Lower lobe of right lung (tissue), 2 donors: ENCODE measurements at places on chromosomes 12 and 14.
A peak's percentile ranks its signal among the peaks of the same experiment; 100 is the strongest.

GRCh38 chr12:96486751-96487613, 2.4 kb upstream of the CFAP54 start:
- no peaks in the 10 kb centered on the region for H3K36me3 ChIP-seq
- no peak overlapping the region for H3K27ac ChIP-seq
- no peak for DNase-seq
- H3K4me1 ChIP-seq, result peaks cover 17% of the 10 kb centered on the region
- H3K27me3 ChIP-seq, result no peaks in the 10 kb centered on the region

DNA sequence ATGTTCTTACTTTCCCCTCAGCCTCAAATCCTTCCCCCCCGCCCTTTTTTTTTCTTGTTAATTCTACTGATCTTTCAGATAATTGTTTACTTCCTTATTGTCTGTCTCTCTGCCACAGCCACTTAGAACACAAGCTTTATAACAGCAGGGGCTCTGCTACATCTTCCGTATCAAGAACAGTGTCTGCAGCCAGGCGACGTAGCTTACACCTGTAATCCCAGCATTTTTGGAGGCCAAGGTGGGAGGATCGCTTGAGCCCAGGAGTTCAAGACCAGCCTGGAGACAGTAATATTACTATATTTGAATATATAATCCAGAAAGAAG, 5.4 kb downstream of the SOS2 start:
- no peaks in the 10 kb centered on the region for H3K27me3 ChIP-seq
- no peaks in the 10 kb centered on the region for H3K36me3 ChIP-seq
- DNase-seq, result no peak
- H3K27ac ChIP-seq, result no peak overlapping the region
- H3K4me3 ChIP-seq, result no peak overlapping the region

DNA sequence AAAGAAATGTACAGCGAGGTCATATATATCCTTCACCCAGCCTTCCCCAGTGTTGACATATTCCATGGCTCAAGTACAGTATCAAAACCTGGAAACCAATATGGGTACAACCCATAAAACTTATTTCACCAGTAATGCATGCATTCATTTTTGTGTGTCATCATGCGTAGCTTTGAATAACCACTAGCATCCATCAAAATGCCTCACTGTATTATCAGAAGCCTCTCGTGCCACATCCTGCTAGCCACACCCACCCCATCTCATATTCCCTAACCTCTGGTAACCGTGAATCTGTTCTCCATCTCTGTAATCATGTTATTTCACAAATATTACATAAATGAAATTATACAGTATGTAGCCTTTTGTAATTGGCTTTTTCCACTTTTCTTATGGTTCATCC, 314.3 kb downstream of the RAD51B start:
- no peaks in the 10 kb centered on the region for H3K36me3 ChIP-seq
- H3K27ac ChIP-seq, result no peak overlapping the region
- no peak for DNase-seq
- peaks cover 6% of the 10 kb centered on the region for H3K4me1 ChIP-seq
- H3K4me3 ChIP-seq, result no peak overlapping the region
- H3K27me3 ChIP-seq, result no peaks in the 10 kb centered on the region

DNA sequence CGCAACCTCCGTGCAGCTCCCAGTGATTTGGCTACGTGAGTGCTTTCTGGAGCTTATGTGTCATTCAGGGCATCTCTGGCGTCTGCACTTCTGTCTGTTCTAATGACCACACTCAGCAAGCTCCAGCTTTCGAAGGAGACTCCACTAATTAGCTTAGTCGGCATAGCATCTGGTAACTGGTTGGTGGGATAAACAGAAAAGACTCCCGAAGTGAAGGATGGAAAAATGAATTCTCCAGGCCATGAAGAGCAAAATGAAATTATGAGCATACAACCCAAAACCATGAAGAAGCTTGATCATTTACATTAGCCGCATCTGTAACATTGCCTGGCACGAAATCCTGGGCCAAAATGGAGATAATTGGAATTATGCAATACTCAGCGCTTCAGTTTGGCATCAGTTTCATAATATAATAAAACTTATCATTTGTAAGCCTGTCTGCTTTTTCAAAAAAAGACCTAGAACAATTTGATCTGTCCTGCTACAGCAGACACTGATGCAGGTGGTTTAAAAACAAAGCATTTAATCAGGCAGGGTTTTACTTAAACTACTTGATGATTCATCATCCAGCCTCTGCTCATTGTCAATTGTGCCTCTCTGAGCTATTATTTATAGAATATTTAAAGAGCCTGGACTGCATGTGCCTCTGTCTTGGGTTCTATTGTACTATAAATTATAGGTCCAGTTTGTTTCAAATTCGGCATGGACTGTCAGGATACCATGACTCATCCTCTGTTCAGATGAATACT, 87.4 kb downstream of the SYT1 start:
- no peak overlapping the region for H3K27ac ChIP-seq
- H3K4me1 ChIP-seq, result no peaks in the 10 kb centered on the region
- H3K27me3 ChIP-seq, result no peaks in the 10 kb centered on the region

- peaks cover 9% of the 10 kb centered on the region for H3K4me1 ChIP-seq
- DNase-seq, result no peak
- H3K4me3 ChIP-seq, result peak overlapping the region; percentile 66
- H3K27me3 ChIP-seq, result peaks cover 67% of the 10 kb centered on the region
- peak overlapping the region; percentile 90 for H3K27ac ChIP-seq
These were observed 928 bp downstream of the TBX3 start for GRCh38 chr12:114682785-114683708.

DNA sequence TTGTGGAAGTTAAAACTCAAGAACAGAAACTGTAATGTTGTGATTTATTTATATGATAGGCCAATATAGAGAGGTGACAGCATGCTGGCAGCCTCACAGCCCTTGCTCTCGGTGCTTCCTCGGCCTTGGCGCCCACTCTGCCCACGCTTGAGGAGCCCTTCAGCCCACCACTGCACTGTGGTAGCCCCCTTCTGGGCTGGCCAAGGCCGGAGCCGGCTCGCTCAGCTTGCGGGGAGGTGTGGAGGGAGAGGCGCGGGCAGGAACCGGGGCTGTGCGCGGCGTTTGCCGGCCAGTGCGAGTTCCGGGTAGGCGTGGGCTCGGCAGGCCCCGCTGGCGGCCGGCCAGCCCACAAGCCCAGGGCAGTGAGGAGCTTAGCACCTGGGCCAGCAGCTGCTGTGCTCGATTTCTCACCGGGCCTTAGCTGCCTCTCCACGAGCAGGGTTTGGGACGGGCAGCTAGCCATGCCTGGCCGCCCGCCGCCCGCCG, 65.8 kb upstream of the SLC8A3 start:
- H3K27me3 ChIP-seq, result peaks cover 33% of the 10 kb centered on the region
- H3K36me3 ChIP-seq, result no peaks in the 10 kb centered on the region
- peak; percentile 65 for DNase-seq
- H3K4me3 ChIP-seq, result peak overlapping the region; percentile 50

DNA sequence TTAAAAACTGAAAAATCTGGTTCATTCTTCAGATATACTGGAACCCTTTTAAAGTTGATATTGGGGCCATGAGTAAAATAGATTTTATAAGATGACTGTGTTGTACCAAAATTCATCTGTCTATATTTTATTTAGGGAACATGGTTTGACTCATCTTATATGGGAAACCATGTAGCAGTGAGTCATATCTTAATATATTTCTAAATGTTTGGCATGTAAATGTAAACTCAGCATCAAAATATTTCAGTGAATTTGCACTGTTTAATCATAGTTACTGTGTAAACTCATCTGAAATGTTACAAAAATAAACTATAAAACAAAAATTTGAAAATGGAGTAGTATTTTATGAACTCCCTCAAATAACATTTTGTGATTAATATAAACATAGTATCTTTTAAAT, 14.2 kb downstream of the PTGER2 start:
- peaks cover 14% of the 10 kb centered on the region for H3K4me1 ChIP-seq
- no peak overlapping the region for H3K27ac ChIP-seq
- H3K27me3 ChIP-seq, result no peaks in the 10 kb centered on the region
- no peak overlapping the region for H3K4me3 ChIP-seq

- H3K27ac ChIP-seq, result no peak overlapping the region
- no peaks in the 10 kb centered on the region for H3K4me1 ChIP-seq
- H3K4me3 ChIP-seq, result no peak overlapping the region
- H3K27me3 ChIP-seq, result no peaks in the 10 kb centered on the region
- no peaks in the 10 kb centered on the region for H3K36me3 ChIP-seq
These were observed 164.2 kb upstream of the SOX5 start for GRCh38 chr12:24113701-24114100.

- H3K4me1 ChIP-seq, result peaks cover 11% of the 10 kb centered on the region
- no peak overlapping the region for H3K27ac ChIP-seq
- no peaks in the 10 kb centered on the region for H3K27me3 ChIP-seq
- no peaks in the 10 kb centered on the region for H3K36me3 ChIP-seq
- no peak overlapping the region for H3K4me3 ChIP-seq
- no peak for DNase-seq
These were observed 104.6 kb downstream of the SAMD4A start for GRCh38 chr14:54671537-54671936.

- H3K36me3 ChIP-seq, result no peaks in the 10 kb centered on the region
- no peak overlapping the region for H3K4me3 ChIP-seq
- H3K27ac ChIP-seq, result peak overlapping the region; percentile 4
- peaks cover 17% of the 10 kb centered on the region for H3K4me1 ChIP-seq
These were observed 96.2 kb downstream of the FIGNL2 start for GRCh38 chr12:51752234-51752889.

DNA sequence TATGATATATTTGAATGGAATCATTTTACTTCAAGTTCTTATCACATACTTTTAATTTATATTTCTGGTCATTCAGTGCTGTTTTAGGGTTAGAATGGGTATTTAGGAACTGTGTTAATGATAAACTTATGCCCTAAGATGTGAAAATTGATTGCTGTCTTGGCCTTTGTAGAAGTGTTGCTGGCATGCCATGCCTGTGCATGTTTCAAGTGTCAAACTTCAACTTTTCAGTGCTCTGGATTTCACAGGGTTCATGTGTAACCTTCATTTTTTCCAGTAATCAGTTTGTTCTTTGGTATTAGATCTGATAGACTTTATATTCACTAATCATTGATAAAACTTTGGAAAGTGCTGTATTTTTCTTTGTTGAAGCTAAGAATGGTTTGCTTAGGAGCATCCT, 36.6 kb downstream of the YLPM1 start:
- H3K4me3 ChIP-seq, result no peak overlapping the region
- no peak overlapping the region for H3K27ac ChIP-seq
- no peak for DNase-seq
